ENCODE measurements at places on chromosomes 1 and 21. TPM values are rescaled to one million over a fixed set of nuclear protein-coding genes. Genes with fewer than 3 reads are reported as not detected.

The RRP1B gene
- 16.5 TPM for total RNA-seq

The NDUFV3 gene
- total RNA-seq, result 37.5 TPM

The KCNJ6 gene
- total RNA-seq, result 0.12 TPM

The DCST2 gene
- total RNA-seq, result 1.0 TPM

The CLIC6 gene
- 30.3 TPM for total RNA-seq

The GNAT2 gene
- total RNA-seq, result not detected

The CHI3L2 gene
- total RNA-seq, result 2.8 TPM

Measured in mucosa of gallbladder (tissue), 1 donor.